ENCODE measurements at places on chromosomes 1 and 21. TPM values are rescaled to one million over a fixed set of nuclear protein-coding genes. Genes with fewer than 3 reads are reported as not detected.

The ACTL8 gene
- not detected for total RNA-seq

GRCh38 chr1:43129426-43129825, 42.7 kb downstream of the EBNA1BP2 start:
- H3K27ac ChIP-seq, result no peak overlapping the region
- no peaks in the 10 kb centered on the region for H3K4me1 ChIP-seq
- H3K36me3 ChIP-seq, result no peaks in the 10 kb centered on the region
- H3K27me3 ChIP-seq, result peaks cover 20% of the 10 kb centered on the region
- no peak for DNase-seq

DNA sequence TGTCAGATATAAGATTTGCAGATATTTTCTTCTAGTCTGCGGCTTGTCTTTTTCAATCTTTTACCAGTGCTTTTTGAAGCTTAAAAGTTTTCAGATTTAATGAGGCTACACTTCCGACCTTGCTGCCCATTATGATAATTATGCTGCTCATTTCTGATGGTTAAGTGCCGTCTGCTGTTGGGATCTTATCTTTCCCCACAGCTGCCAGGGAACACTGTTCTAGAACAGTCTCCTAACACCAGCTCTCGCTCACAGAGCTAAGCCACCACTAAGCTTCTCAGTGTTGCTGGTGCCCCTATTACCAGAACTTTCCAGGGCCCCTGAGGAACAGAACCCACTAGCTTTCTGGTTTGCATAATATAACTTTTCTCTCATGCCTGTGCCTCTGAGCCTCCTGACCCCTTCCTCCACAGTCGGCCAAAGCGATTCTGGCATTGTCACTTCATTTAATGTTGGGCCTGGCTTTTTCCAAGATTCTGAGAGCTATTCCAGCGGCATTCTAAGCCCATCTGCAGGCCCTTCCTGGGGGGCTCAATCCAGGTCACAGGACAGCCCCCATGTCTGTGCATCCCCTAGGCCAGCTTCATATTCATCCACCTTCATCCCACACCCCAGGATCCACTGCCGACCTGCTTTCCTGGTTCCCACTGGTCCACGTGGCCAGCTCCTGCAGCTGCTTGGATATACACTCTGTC, 237.0 kb downstream of the PTPRU start:
- H3K36me3 ChIP-seq, result no peaks in the 10 kb centered on the region
- no peak for DNase-seq
- no peak overlapping the region for H3K4me3 ChIP-seq
- H3K4me1 ChIP-seq, result no peaks in the 10 kb centered on the region
- no peak overlapping the region for H3K27ac ChIP-seq
- H3K27me3 ChIP-seq, result peaks cover 31% of the 10 kb centered on the region

DNA sequence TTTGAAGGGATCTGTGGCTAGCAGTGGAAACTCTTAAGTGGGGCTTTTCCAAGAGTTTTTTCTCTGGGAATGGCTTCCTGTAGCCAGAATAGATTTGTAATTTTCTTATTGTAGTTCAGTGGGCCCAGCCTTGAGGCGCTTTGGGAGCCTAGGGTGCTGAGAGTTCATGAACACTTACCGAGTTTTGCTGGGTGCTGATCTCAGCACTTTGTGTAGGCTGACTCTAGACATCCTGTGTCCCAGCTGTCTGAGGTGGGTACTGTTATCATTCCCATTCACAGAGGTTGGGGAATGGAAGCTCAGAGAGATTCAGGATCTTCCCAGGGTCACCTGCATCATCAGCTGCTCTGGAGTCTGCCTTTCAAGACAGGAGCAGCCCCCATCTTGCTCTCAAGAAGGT, 7.0 kb downstream of the PPFIA4 start:
- H3K4me1 ChIP-seq, result no peaks in the 10 kb centered on the region
- H3K4me3 ChIP-seq, result no peak overlapping the region
- DNase-seq, result no peak
- H3K27ac ChIP-seq, result no peak overlapping the region
- no peaks in the 10 kb centered on the region for H3K36me3 ChIP-seq

DNA sequence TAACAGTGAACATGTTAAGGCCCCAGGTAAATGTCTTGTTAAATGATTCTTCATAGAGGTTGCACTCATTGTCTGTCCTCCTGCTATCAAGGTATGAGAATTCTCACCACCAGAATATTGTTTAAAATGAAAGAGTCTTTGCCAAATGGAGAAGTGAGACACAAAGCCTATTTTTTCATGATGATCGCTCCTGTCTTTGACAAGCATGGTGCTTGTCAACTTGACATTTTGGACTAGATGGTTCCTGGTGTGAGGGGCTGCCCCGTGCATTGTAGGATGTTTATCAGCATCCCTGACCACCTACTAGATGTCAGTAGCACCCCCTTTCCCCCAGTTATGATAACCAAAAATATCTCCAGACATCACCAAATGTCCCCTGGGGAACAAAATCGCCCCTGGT, 65.6 kb downstream of the MDM4 start:
- DNase-seq, result no peak
- peaks cover 29% of the 10 kb centered on the region for H3K4me1 ChIP-seq
- no peak overlapping the region for H3K27ac ChIP-seq
